ENCODE measurements at places on chromosomes 4 and X.

- DNase-seq: no peak
Measured at GRCh38 chr4:83232082-83232481, 52.5 kb downstream of the COQ2 start.

DNA sequence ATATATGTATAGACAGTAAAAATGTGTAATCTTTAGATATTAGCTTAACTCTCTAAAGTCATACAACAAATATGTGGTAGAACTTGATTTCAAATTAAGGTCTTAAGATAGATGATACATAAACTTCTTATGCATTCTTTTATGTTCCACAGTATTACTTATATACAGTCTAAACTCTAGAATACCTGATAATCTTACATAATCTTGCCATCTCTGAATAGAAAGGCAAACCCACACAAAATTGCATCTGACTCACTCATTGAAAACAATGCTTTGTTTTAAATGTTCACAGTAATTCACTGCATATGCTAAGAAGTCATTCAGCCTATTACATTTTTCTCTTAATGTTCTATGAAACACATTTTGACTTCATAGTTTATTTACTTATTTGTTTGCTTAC lies 10.1 kb downstream of the SULT1B1 start:
- DNase-seq: no peak

- no peak for DNase-seq
Measured at GRCh38 chr4:36532670-36533379, 251.4 kb downstream of the DTHD1 start.

DNA sequence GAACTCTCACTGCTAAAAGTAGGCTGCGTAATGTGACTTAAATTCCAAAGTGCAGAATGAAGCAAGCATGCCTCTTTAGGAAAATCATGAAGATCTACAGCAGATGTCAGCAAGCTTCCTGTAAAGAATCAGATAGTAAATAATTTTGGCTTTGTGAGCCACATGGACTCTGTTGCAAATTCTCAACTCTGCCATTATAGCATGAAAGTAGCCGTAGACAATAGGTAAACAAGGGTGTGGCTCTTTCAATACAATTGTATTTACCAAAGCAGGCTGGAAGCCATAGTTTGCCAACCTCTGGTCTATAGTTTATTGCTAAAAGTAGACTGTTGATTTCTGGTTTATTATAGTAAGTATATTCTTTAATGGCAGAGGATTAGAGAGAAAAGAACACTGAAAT lies 80.3 kb upstream of the FAM9B start:
- no peak for DNase-seq

DNA sequence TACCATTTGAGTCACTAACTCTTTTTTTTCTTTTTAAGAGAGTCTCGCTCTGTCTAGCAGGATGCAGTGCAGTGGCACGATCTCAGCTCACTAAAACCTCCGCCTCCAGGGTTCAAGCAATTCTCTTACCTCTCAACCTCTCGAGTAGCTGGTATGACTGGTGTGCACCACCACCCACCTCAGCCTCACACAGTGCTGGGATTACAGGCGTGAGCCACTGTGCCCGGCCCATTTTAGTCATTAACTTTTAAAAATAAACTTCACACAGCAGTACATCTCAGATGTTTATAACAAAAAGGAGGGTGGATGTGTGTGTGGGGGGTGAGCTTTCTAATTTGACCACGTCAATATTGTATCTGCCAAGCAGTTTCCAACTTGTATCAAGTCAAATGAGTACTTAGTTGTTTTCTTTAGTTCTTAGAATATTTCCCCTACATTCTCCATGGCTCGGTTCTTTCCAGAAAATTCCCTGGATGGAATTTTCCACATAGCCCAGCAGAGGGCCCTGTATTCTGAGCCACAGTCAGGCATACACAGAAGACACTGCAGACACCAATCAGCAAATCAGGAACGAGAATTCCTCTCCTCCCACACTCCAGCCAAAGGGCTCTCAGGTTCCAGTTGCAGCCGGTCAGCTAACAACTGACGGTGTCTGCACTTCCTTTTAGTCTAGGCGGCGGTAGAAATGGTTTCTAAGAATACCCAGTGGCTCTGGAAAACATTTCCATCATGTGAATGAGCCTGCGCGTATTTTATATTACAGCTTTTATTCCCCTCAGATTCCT lies 20.1 kb upstream of the ARAF start:
- DNase-seq: peak; percentile 97

DNA sequence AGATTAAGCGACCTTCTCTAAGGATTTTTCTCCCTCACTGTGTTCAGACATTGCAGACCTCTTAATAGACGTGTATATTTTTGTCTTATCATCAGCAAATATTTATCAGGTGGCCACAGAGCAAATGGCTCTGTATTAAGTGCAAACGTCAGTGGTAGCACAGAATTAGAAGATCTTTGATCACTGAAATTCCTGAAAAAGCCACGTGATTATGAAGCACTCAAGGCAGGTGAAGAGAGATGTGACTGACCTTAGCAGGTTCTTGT lies 105.9 kb upstream of the TBC1D9 start:
- no peak for DNase-seq

DNA sequence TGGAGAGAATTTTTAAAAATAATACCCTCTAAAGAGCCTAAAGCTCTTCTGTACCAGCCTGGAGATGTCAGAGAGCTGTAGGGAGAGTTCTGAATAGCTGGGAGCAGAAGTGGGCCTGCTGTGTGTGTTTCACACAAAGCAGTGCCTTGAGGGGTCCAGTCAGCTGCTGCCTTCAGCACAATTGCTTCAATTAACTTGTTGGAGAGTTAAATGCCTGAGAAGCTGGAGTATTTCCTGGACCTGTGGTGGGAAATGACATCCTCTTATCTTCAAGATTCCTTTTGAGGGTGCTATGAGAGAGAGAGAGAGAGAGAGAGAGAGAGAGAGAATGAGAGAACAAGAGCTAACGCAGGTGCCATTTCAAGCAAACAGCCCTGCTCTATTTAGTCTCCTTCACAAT lies 96.2 kb upstream of the IL1RAPL2 start:
- no peak for DNase-seq

GRCh38 chr4:26737385-26737784 lies 123.3 kb upstream of the STIM2 start:
- DNase-seq: no peak
